ENCODE measurements at places on chromosomes 11 and 22.

DNA sequence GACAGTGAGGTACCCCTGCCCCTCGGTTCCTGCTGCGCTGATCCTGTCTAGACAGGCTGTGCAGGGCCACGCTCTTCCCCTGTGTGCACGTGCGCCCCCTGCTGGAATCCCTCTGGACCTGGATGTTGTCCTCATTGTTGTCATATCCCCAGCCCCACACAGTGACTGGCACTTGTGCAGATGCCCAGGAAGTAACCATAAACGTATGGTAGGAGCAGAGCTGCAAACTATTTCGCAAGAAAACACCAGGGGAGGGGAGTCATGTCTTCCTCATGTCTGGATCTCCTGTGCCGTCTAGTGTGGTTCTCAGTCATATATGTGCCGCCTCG, 114.7 kb downstream of the CRYBB2 start:
- no peak for DNase-seq

DNA sequence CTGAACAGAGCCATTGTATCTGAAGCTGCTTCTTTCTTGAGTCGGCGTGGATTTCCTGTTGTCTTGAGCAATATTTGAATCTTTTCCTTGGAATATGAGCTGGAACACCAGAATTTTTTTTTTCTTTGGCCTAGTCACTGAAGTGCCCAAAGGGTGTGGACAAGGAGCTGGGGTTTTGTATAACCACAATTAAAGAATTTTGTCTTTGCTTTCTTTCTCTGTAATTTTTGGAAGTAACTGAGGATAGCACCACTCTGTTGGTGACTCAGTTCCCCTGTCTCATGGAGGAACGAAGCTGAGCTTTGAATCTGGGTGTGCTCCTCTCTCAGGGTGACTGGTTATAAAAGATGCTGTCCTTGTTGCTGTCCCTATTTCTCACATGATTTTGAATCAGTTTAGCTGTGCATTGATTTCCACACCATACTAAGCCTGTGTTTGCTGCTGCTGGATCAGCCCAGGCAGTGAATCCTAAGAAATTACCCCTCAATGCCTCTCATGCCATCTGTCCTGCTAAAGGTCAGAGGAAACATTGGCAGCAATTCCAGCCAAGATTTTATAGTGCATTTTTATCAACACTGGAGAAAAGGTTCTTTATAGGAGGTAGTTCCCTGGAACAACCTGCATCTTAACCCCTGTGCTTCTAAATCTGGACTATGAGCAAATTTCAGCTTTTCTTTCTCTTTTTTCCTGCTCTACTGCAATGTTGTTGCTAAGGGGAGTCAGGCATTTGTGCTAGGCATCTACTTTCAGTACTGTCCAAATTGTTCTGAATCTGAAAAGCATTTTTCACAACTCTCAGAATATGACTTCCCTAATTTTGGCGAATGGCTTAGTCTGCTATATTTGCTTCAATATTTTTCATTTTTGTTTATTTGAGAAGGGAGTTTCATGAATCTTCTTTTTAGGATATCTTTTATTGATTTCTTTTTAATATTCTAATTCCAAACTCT, 540.8 kb downstream of the SOX6 start:
- no peak for DNase-seq

DNA sequence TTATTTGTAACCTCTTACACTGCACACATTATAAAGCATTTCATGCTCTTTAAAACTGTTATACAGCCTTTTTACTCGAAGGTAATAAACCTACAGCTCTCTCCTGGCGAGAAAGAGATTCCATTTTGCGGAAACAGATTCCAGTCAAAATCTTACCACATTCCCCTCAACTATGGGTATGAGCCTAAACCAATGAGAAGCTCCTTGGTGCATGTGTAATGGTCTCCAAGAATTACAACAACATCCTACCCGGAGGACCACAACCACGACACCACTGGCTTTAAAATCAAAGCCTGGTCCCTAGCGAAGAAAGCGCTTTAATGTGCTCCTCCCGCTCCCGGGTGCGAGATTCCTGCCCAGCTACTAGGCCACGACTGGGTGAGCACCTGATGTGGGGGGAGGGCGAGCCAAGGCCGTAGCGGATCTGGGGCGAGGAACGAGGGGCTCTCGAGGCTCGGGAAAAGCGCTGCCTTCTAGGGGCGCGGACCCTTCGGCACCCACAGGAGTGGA, 821 bp downstream of the CELF1 start:
- DNase-seq: no peak

- no peak for DNase-seq
Observed at GRCh38 chr11:30861531-30861930, 275.4 kb upstream of the MPPED2 start.

- no peak for DNase-seq
Observed at GRCh38 chr11:36389811-36390210, 93.7 kb downstream of the PRR5L start.

DNA sequence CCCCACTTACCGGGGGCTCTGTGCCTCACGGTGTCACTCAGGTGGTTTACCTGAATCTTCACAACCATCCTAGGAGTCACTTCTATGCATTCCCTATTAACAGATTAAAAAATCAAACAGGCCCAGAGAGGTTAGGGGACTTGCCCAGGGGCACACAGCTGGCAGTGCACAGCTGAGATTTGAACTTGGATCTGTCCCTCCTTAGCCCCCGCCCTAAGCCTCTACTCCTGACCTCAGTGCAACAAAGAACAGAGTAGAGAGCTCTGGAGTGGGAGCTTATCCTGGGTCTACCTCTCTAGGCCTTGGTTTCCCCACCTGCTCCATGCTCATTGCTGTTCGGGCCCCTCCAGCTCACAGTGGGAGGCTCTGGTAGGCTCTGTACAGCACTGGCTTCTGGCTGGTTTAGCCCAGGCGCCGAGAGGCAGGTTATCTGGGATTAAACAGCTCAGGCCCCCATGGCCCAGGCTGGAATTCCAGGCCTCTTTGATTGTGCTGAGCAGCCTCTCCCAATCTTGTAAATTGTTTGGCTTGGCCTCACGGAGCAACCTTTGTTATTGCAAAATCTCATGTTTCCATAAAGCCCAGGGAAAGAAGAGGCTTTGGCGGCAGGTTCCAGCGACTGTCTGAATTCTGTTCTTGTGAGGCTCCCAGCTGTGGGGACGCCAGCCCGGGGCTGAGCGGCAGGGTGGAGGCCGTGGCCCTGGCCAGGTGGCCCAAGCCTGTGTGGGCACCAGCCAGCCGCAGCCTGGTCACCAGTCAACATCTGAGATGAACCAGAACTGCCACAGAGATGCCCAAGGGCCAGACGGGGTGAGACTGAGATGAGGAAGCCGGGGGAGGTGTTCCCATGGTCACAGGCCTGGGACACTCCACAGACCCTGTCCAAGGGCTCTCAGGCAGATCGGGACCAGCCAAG, 28.9 kb upstream of the SHISAL1 start:
- no peak for DNase-seq

DNA sequence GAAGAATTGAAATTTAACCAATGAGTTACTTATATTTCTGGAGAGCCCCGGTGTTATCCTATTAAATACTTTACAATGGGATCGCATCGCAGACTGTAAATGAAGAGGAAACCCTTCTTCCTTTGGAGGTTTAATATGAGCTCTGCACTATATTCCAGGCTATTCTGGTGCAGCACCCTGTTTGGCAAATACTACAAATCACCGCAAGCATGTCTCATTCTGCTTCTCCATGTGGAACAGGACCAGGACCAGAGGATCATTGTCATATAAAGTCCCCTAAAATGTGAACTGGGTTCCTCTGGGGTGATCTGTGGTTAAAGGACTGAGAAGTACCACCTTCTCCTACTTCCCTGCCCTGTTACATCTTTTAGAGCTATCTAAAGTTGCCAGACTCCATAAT, 703.7 kb downstream of the DLG2 start:
- no peak for DNase-seq

DNA sequence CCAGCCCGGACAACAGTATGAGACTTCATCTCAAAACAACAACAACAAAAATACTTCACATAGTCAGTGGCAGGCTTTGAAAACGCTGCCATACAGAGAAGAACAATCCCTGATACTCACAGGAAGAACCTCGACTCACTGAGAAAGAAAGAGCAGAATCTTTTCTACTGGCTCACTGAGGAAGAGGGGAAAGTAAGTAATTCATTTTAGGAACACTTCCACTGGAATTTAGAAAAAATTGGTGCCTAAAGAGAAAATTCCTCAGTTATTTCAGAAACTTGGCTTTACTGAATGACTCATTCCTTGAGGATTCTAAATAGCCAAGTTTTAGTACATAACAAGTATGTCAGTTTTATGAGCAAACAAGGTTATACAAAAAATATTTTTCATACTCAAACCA, 12.3 kb downstream of the NARS2 start:
- DNase-seq: no peak

DNA sequence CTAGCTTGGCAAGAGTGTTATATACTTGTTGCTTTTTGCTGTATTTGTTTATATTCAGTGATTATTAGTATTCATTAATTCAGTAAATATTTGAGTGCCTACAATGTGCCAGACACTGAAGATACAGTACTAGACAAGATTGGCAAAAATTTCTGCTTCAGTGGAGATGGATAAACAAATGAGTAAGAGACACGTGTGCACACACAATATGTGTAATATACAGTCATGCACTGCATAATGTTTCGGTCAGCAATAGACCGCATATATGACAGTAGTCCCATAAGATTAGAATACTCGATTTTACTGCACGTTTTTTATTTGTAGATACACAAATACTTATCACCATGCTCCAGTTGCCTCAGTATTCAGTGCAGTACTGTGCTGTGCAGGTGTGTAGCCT, 104.9 kb upstream of the GAL start:
- DNase-seq: no peak

- no peak for DNase-seq
Observed at GRCh38 chr11:120141768-120142423, 4.0 kb upstream of the TRIM29 start.

DNA sequence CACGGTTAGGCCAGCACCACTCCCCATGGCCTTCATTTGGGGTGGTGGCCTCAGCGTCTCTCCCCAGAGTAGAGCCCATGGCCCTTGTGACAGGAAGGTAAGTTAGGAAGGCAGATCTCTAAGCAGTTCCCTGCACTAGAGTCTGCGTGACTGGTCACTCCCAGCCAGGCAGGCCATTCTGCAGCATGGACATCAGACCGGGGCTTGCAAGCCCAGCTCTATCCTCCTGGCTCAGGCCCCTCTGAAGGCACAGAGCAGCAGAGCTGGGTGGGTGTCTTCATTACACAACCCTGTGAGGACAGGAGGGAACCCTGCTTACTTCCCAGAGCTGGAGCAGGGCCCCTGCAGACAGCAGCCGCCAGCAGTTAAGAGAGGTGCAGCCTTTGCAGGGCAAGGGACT, 77.3 kb downstream of the PIWIL3 start:
- no peak for DNase-seq

- DNase-seq: peak; percentile 41
Observed at GRCh38 chr11:22703040-22703439, 36.6 kb downstream of the GAS2 start.

GRCh38 chr11:125123947-125124617, 12.7 kb upstream of the TMEM218 start:
- no peak for DNase-seq

- no peak for DNase-seq
Observed at GRCh38 chr22:28171712-28172111, 252.7 kb upstream of the PITPNB start.

Measured in right lung (tissue), 10 donors.